ENCODE measurements at places on chromosomes 7 and 10. TPM values are rescaled to one million over a fixed set of nuclear protein-coding genes. Genes with fewer than 3 reads are reported as not detected.

GRCh38 chr7:138625849-138626230, 75.3 kb downstream of the SVOPL start:
- no peak for DNase-seq

DNA sequence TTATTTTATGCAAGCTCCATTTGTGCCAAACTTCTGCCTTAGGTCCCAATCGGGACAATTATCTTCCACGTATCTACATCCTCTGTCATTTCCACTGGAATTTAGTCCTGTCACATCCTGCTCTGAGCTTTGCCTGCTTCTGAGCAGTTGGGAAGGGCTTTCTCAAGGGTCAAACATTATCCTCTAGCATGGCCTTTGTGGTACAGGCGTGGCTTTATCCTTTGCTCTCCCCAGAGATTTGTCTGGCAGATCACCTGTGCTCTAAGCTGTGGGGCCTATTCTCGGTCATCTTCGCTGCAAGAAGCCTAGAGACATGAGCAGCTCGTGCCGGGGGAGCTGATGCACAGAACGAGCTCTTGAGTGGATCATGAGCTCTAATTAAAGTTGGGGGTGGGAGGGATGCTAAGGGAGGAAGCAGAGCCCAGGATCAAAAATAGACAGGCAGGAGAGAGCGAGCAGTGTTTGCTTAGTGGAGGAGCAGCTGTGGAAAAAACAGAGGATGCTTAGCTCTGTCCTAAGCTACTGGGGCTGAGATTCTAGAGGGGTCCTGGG, 19.8 kb upstream of the TMEM273 start:
- no peak for DNase-seq

SLC13A1 gene
- not detected for total RNA-seq

DNA sequence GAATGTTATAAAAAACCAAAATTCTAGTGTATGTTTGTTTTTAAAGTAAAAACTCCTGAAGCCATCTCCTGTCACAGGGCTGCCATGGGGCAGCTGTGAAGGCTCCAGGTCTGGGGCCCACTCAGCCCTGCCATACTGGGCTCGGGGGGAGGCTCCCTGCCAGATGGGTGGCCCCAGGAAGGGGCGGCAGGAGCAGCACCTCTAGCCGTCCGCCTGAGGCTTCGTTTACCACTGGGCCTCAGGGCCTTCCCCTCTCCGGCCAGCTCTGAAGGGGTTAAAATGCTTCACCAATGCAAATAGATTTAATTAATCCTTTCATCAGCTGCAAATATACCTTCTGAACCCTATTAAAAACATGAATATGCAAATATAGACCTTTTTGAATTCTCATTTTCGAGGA, 139.0 kb downstream of the ELFN1 start:
- DNase-seq = no peak

GRCh38 chr7:46859963-46860475, 721.9 kb downstream of the TNS3 start:
- peak; percentile 93 for DNase-seq

PDE6C gene
- not detected for total RNA-seq

- DNase-seq = peak; percentile 16
Measured at GRCh38 chr7:142880876-142881505, 4.6 kb downstream of the TRPV6 start.

GRCh38 chr10:28284126-28284525, 18.7 kb downstream of the MPP7 start:
- no peak for DNase-seq

GRCh38 chr10:128230401-128230800, 104.2 kb upstream of the MKI67 start:
- DNase-seq = no peak

- DNase-seq = no peak
Measured at GRCh38 chr10:62691336-62691735, 113.2 kb upstream of the ADO start.

GRCh38 chr7:29496355-29497020, 67.1 kb upstream of the PRR15 start:
- no peak for DNase-seq

DNA sequence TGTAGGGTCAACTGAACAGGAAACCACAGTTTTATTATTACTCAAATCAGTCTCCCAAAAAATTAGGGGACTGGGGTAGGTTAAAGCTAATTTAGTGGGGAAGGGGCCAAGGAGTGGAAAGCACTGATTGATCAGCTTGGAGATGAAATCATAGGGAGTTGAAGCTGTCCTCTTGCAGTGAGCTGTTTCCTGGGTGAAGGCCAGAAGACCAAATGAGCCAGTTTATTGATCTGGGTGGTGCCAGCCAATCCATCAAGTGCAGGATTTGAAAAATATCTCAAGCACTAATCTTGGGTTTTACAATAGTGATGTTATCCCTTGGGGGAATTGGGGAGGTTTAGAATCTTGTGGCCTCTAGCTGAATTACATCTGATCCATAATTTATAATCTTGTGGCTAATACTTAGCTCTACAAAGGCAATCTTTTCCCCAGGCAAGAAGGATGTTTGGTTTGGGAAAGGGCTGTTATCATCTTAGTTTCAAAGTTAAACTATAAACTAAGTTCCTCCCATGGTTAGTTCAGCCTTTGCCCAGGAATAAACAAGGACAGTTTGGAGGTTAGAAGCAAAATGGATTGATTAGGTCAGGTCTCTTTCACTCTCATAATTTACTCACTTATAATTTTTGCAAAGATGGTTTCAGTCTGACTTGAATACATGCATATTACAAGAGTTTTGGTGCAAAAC, 773.5 kb downstream of the XPNPEP1 start:
- no peak for DNase-seq

DNA sequence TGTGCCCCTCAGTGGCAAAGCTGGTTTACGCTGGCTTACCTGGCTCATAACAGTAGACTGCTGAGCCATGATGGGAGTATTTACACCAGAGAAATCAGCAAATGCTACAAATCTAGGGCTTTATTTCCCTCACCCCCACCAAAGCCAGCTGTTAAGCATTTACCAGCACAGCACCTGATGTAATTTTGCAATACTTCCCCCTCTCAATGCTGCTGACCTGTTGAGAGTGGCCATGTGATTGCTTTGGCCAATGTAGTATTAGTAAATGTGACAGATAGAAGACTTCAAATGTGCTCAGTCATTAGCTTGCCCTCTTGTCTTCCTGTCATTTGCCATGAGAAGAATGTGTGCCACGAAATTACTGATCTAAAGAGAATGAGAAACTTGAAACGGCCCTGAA, 46.6 kb downstream of the HERPUD2 start:
- DNase-seq = no peak

ITGA8 gene
- 7.6 TPM for total RNA-seq

ALOX5 gene
- total RNA-seq = not detected

DNA sequence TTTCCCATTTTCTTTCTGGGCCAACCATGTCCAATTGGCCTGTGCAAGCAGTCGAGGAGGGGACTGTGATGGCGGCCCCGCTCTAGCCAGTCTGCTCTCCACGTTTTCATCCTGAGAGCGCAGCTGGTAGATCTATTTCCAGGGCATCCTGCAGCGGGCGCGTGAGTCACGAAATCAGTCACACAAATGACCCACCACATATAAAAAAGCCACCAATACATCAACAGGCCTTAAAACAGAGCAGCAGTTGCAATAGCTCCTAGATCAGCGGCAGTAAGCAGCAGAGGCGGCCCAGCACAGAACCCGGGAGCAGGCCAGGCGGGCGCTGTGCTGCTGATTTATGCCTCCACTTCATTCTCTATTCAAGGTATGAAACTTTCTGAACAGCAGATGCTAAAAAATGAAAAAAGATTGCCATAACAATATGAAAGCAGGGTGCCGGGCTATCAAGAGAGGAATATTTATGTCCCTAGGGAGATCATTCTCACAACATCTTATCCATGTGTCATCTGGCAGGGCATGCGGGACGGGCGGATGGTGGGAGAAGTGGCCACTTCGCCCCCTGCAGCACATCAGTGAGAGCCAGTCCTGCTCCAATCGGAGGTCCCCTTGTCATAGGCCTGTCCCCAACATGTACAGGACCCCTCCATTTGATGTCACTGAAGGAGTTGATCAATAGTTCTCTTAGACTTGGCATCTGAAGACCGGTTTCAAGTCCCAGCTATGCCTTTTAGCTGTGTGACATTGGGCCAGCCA, 98.0 kb upstream of the GPR26 start:
- DNase-seq = peak; percentile 40

GRCh38 chr7:120054376-120055100, 218.4 kb upstream of the KCND2 start:
- no peak for DNase-seq

- peak; percentile 34 for DNase-seq
Measured at GRCh38 chr10:118569241-118569881, 26.1 kb downstream of the PRLHR start.

- DNase-seq = no peak
Measured at GRCh38 chr7:120838281-120838682, 19.7 kb downstream of the TSPAN12 start.

GRCh38 chr10:62183442-62183841, 85.2 kb downstream of the RTKN2 start:
- no peak for DNase-seq

MMRN2 gene
- total RNA-seq = 0.60 TPM

DNA sequence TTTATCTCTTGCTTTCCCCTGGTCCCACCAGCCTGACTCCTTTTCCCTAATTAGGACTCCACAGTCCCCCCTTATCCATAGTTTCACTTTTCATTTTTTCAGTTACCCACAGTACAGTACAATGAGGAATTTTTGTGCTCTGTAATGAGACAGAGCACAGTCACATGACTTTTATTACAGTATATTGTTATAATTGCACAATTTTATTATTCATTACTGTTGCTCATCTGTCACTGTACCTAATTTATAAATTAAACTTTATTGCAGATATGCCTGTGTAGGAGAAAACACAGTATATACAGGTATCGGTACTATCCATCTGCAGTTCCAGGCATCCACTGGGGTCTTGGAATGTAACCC, 125.4 kb downstream of the KCNMA1 start:
- DNase-seq = no peak

DNA sequence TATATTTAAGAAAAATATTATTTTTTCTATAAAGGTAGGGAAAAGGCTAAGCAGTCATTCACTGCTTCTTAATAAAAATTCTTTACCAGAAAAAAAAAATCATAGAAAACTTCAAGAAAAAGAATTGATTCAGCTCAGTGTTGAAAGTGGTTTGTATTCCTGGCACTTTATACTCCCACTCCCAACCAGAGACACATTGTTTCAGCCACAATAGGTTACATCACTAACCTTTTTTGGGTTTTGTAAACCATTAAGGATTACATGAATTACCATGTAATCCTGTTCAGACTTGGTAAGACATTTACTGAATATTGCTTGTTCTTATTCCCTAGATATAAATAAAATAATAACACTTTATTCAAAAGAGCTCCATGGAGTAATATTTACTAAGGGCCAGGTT, 46.6 kb downstream of the MINPP1 start:
- no peak for DNase-seq

DNA sequence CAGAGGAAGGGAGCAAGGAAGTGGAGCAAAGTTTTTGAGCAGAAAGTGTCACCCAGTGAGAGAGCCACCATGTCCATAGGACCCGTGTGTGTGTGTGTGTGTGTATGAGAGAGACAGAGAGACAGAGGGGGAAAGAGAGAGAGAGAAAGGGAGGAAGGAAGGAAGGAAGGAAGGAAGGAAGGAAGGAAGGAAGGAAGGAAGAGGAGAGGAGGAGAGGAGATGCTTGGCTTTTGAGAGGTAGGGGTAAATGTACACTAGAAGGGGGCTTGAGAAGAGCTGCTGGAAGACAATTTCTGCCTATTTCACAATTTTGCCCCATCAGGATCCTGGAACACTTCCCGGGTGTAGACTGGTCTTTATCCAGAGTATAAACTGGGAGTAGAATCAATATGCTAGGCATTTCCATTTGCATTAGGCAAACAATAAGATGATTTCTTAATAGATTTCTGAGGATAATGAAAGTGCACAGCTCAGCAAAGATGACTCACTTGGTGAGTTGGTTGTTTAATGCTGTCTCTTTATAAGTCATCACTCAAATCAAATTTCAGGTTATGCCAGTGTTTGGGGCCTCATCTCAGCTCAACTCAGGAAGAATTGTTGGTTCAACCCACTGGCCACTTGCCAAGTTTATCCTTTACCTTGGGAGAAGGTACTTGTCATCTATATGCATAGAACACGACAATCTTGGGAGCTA, 70.0 kb upstream of the FAM13C start:
- peak; percentile 37 for DNase-seq

PDE1C gene
- total RNA-seq = 19.1 TPM

AKR1C4 gene
- not detected for total RNA-seq

MAGI2 gene
- 1.4 TPM for total RNA-seq

MCM10 gene
- 20.7 TPM for total RNA-seq

Data from RPMI7951 (cell line).